NCI-H1105 treated with DMSO at 0.1 percent for 48 hours (cell line): ENCODE measurements at places on chromosomes 6 and 20.

DNA sequence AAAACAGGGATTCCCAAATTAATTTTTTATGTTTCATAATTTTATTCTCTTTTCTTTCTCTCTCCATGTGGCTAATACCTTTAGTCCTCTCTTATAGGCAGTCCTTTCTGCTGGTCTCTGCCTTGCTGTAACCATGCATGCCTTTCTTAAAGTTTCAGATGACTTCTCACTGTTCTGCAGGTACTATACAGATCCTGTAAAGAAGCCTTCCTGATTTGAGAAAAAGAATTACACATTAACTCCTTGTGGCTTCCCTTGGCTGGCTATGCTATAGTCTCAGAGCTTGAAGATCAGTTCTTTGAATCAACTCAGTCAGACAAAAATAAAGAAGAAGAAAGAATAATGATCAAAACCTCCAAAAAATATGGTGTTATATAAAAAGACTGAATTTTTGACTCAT, 7.3 kb upstream of the GPR63 start:
- DNase-seq: no peak

DNA sequence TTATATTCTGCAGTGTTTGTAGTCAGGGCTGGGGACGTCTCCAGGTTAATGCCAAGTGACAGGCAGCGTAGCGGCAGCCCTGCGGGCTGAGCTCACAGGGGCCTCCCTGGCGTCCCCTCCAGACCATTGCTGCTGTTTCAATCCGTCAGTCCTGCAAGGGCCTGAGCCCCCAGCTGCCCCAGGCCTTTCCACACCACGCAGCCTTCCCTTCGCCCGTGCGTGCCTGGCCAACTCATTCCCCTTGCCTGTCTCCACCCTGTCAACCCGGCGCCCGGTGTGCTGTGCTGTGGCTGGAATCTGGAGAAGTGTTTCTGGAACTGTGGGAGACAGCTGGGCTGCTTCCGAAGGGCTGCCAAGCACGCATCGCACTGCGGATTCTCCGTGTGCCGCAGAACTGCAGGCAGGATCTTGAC, 11.9 kb downstream of the BHLHE23 start:
- no peak for DNase-seq

DNA sequence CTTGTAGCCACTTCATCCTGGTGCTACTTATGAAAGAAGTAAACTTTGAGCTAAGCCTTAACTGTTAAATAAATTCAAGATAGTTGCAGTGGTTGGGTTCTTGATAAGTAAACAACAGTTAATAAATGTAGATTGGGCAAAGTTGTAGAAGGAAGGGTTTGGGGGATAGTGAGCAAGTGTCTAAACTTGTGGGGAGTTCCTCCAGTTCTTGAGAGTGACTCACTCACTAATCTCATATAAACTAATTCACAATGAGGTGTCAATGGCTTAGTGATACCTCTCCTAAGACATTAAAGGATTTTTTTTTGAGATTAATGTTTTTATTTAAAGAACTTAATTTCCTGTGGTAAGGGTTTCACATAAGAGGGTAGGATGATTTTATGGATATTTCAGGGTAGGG, 507.4 kb downstream of the BMP2 start:
- DNase-seq: no peak

- no peak for DNase-seq
Observed at GRCh38 chr6:153085239-153085638, 45.8 kb downstream of the RGS17 start.

DNA sequence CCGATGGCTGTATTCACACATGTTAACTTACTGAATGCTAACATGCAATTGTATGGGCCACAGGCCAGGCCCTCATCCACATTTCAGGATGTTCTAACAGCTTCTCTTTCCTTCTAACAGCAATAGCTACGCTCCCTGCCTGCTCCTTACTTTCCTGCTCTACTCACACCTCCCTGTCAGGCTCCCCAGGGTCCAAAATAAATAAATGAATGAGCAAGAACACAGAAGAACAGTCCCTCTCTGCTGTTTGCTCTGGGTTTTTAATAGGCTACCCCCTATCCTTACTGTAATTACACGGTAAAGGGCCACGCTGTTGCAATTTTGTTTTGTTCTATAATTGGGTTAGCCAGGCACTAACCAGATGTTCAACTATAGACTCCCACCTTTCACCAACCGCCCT, 135.6 kb downstream of the GMDS start:
- DNase-seq: peak; percentile 74

DNA sequence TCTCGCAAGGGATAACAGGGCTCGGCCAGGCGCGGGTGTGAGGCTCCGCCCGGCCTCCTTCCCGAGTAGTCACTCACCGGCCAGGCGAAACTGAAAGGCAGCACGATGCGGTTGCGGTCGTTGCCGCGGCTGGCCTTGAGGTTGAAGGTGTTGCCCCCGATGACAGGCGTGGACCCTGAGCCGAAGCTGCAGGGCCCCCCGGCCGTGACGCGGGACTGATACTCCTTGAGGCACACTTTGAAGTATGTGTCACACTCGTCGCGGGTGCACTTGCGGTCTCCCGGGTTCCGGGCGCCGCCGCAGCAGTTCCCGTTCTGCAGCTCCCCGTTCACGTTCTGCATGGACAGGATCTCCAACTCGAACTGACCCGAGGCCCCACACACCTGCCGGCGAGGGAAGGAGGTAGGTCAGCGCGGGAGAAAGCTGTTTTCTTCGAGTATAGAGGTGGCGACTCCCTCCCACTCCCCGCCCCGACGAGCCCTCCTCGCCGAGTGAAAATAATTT, 1.1 kb downstream of the JAG1 start:
- peak; percentile 16 for DNase-seq

GRCh38 chr6:80217794-80218193, 111.3 kb downstream of the BCKDHB start:
- no peak for DNase-seq

GRCh38 chr6:34025861-34026260, 120.0 kb downstream of the GRM4 start:
- no peak for DNase-seq

DNA sequence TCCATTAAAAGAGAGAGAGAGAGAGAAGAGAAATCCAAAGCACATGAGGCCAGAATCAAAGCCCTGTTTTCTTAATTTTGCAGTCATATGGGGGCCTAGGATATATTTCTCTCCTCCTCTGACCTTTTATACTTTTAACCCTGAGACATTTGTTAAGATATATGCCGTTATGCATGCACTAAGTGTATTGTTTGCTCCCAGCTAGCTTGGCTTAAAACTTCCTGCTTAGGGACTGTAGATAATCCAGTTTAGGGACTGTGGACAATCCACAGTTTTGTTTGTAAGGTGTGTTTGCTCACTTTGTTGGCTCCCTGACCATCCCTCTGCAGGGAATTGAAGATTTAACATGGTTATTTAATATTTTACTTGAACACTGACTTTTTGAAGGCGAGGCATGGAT, 166.3 kb upstream of the TSHZ2 start:
- DNase-seq: no peak

- DNase-seq: no peak
Observed at GRCh38 chr6:118630067-118630466, 21.3 kb downstream of the CEP85L start.

DNA sequence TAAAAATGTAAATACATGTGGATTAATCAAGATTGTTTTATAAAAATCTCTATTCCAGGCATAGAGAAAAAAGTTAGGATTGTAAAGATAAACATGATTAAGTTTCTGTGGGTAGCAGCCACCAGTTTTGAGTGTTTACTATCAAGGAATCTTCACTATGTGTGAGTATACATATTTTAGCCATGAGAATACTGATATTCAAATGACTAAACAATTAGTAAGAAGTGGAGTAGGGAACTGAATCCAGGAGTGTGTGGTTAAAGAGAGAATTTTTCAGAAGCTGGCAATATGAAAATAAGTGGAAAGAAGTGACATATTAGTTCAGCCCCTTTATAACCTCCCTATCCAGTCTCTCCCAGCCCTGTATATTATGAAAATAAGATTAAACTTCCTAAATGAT, 10.3 kb downstream of the ELOVL2 start:
- no peak for DNase-seq

DNA sequence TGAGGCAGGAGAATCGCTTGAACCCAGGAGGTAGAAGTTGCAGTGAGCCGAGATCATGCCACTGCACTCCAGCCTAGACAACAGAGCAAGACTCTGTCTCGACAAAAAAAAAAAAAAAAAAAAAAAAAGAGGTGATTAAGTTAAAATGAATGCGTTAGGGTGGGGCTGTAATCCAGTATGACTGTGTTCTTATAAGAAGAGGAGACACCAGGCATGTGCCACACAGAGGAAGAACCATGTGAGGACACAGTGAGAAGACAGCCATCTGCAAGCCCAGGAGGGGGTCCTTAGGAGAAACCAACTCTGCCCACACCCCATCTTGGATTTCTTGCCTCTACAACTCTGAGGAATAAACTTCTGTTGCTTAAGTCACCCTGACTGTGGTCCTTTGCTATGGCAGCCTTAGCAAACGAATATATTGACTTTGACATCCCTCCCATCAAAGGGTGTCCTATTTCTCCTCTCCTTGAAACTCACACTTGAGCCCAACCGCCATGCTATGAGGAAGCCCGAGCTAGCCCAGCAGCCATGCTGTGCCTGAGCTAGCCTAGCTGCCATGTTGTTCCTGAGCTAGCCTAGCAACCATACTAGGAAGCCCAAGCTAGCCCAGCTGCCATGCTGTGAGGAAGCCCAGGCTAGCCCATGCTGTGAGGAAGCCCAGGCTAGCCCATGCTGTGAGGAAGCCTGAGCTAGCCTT, 15.8 kb upstream of the PPP1R16B start:
- no peak for DNase-seq

- no peak for DNase-seq
Observed at GRCh38 chr20:21661488-21662055, 43.9 kb upstream of the PAX1 start.

GRCh38 chr20:19926591-19926990, 90.6 kb upstream of the NAA20 start:
- no peak for DNase-seq

GRCh38 chr6:118660218-118660569, 8.8 kb upstream of the CEP85L start:
- DNase-seq: peak; percentile 96

GRCh38 chr20:10671919-10672623, 1.7 kb downstream of the JAG1 start:
- peak; percentile 60 for DNase-seq

DNA sequence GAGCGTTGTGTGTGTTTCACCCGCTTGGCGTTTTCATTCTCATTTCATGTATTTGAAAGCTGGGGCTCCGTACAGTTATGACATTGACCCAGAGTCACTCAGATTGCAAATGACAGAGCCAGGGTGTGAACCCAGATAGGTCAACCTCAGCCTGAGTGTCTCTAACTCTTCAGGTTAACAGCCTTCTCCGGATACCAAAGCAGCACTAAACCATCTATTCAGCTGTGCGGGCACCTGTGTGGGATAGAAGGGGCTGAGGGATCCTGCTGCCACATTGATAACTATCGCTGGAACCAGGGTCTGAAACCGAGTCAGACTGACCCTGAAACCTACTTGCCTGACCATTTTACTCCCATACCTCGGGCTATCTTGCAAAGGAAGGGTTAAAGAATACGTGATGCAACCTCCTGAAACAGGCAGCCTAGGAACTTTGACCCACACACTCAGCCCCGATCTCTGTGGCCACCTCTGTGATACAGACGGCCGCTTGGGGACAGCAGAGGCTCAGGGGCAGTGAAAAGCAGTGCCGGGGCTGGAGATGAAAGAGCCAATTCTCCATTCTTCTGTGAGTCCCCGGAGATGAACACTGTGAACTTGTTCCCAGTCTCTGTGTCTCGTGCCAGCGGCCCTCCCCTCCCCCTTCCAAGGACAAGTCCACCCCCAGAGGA, 233.5 kb upstream of the QKI start:
- no peak for DNase-seq

GRCh38 chr6:89297695-89298351, 17.3 kb downstream of the GABRR2 start:
- no peak for DNase-seq

- no peak for DNase-seq
Observed at GRCh38 chr6:90220273-90220672, 76.4 kb downstream of the BACH2 start.

DNA sequence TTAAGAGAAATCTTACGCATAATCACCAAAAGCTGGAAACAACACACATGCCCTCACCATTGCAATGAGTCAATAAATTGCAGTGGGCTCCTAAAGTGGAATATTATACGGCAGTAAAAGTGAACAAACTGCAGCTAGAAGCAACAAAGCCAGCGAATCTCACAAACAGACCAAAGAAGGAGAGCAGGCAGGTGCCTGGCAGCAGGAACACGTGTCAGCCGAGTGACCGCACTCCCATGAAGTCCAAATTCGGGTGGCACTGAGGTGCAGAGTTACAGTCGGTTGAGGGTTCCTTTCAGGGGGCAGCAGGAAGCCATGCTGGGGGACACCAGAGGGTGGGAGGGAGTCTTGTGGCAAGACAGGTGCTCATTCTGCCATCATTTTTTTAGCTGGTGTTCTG, 313.1 kb downstream of the TAF4 start:
- no peak for DNase-seq

DNA sequence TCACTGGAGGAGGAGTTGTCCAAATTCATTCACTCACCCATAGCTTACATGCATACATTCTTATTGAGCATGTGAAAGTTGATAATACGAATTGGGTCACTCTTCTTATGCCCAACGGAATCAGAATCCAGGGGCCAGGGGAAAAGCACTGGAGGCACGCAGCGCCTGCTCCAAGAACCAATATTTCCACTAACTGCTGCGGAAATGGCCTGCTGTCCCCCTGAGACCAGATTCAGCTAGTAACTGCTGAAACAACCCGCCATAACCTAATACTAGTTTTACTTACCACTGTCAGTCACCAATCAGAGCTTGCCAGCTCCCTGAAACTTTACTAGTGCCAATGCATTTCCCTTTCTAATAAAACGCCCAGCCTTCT, 641 bp upstream of the FKBP1A start:
- DNase-seq: no peak

GRCh38 chr20:53678315-53678989, 84.8 kb upstream of the ZNF217 start:
- no peak for DNase-seq

DNA sequence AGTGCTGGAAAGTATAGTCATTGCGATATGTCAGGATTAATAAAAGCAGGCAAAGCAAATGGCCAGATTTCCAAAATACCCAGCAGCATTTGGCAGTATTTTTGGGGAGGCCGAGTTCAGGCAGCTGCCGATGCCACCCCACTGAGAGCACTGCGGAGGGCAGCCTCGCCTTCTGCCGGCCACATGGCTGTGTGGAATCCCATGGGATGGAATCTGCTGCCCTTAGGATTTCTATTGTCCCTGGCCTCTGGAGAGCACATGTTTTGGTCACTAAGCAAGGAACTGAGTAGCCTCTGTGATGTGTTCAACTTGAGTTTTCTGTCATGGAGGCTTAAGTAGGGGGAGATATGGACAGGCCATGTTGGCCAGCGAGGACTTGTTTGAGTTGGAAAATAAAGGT, 123.0 kb downstream of the FARS2 start:
- DNase-seq: no peak

DNA sequence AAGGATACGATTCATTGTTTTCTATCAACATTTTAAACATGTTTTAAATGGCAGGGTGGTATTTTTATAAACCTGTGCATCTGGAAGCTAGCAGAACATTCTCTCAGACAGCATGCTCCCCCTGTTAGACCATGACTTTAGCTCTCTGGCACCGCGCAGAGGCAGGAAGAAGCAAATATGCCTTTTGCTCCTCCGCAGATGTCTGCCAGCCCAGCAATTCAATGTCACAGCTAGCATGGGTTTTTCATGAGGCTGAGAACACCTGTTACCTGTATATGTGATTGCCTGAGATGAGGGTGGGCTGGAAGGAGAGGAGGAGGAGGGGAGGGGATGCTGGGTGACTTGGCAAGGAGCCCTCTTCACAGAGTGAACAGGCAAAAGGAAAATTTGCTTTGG, 6.7 kb downstream of the MTCH1 start:
- peak; percentile 96 for DNase-seq
